ENCODE measurements at places on chromosomes 3 and 15.

DNA sequence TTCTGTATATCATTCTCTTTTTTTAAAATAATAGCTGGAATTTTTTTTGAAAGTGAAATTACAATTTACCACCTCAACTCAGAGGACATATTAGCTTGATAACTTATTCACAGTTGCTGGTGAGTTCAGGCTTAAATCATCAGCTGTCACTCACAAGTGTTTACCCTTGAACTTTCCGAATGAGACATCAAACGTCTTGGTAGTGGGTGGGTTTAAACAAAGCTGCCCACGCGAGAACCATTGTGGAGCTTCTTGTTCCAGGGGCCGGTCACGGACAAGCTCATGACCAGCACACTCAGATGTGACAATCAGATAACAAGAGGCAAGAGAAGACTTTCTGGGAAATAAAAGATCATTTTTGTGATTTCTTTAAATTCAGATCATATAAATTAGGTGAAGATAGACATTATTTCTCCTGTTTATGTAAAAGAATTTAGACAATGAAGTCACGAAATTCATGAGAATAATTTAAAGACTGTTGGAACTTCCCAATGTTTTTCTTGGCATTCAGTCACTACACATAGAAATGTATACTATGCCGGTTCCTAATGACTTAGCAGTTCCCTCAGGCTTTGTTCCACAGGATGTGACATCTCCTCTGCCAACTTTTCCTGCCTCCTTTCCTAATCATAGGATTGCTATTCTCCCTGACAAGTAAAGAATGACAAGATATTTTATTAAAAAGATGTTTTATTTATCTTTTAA lies 29.3 kb downstream of the BTD start:
- no peak for DNase-seq

DNA sequence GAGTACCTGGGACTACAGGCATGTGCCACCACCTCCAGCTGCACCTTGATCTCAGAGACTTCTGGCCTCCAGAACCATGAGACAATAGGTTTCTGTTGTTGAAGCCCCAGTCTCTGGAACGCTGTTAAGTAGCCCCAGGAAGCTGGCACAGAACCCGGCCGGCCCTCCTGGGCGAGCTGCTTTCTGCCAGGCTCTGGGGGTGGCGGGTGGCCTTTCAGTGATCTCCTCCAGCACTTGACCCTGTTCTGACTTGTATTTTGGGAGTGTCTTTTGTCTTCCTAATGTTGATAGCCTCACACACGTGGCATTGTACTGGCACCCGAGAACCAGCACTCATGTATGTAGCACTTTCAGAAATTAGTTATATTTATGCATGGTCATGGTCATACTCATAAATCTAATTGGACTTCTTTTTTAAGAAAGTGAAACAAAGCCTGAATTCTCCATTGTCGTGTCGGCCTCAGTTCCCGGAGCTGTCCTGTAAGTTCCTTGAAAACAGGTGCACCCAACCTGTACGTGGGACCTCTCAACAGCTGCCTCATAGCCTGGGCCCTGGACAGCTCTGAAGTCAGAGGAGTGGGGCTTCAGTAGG lies 74.0 kb downstream of the TFRC start:
- no peak for DNase-seq

DNA sequence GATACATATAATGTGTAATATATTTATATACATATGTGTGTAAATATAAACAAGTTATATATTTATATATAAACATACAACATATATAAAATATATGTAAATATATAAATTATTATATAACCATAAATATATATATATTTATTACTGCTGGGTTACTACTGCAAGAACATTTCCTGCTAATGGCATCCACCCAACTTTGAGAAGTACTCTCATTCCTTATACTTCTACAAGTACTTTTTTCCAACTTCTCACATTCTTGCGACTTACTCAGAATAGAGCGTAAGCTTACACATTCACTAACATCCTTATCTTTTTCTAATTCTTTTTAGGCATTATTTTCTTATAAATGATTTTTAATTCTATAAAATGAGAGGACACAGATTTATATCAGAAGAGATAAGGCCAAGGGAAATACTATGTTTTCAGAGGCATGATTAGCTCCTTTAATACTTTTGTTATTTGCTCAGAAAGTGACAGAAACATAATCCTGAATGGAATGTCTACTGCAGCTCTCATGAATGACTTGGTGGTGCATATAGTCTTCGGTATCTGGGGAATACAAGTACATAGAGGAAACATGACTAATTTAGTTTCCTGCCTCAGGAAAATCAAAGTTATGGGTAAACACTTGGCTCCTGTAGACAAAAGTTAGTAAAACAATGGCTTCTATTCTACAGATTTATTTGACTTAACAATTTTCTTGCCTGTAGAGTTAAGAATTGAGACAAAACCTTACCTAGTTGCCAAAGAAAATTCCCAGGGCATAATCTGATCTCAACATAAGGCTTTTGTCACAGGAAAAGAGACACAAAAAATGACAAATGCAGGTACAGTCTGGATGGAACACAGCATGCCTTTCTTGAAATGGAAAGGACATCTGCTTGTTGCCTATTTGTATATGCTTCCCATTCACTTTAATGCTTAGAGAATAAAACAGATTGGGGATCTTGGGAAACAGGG lies 453.9 kb downstream of the SQOR start:
- DNase-seq: no peak

DNA sequence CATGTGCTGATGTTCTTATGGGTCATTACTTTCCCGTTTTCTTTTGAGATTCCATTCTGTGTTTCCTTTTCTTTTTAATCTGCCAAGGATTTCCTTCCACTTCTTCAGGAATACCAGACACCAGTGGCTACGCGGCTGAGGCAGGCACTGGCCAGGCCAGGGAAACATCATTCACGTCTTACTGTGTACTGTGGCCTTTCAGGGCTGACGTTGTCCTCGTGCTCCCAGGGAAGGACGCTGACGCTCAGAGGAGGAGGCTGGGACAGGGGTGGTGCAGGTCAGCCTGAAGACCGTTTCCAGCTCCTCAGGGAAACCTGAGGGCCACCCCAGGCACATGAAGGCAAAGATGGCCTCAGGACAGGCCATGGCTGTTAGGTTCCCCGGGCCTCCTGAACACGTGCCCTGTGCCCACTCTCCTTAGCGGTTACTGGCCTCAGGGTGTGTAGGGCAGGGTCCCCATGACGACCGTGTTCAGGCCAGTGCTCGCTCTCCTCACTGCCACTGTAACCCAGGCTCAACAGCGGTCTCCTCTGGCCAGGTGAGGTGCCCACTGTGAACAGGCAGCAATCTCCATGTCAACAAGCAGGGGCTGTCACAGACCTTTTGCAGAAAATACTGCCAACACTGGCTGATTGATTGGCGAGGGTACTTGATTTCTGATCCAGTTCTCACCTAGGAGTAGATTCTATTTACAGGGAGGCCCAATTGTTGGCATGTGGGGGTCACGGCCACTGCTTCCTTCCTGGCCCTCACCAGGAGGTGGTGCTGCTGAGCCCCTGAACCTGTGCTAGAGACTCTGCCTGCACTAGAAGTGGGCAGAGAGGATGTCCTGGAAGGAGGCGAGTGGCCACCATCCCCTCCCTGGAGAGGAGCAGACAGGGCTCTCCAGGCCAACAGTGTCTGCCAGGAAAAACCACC lies 169.5 kb downstream of the ATP10A start:
- peak; percentile 22 for DNase-seq

DNA sequence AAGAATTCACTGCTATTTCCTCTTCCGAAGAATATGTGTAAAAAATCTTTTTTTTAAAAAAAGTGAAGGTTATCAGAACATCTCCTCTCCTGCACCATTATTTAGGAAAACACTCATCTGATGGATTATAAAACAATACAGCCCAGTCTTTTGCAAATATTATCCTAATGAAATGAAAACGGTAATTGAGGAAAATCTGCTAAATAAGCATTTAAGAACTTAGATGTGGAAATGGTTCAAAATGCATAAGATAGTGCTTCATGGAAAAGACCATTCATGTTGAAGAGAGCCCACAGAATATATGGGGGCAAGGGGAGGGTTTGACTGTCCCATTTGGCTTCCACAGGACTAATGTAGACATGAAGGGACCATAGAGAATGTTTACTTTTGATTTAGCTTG lies 47.8 kb downstream of the ISL2 start:
- DNase-seq: no peak

- no peak for DNase-seq
These were observed 84.5 kb downstream of the WDR76 start for GRCh38 chr15:43911235-43911781.

DNA sequence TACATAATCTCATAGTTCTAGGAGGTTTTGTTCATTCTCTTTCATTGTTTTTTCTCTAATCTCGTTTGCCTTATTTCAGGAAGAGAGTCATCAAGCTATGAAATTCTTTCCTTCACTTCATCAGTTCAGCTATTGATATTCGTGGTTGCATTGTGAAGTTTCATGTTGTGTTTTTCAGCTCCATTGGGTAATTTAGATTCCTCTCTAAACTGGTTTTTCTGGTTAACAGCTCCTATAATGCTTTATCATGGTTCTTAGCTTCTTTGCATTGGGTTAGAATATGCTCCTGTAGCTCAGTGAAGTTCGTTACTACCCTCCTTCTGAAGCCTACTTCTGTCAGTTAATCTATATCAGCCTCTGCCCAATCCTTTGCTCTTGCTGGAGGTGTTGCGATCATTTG lies 69.4 kb upstream of the CD96 start:
- DNase-seq: no peak

- no peak for DNase-seq
These were observed 94.8 kb downstream of the CD200R1L start for GRCh38 chr3:112751564-112752512.

GRCh38 chr3:50264383-50264963 lies 4.5 kb upstream of the SEMA3B start:
- DNase-seq: no peak

- no peak for DNase-seq
These were observed 49.4 kb downstream of the NKIRAS1 start for GRCh38 chr3:23867400-23867799.

DNA sequence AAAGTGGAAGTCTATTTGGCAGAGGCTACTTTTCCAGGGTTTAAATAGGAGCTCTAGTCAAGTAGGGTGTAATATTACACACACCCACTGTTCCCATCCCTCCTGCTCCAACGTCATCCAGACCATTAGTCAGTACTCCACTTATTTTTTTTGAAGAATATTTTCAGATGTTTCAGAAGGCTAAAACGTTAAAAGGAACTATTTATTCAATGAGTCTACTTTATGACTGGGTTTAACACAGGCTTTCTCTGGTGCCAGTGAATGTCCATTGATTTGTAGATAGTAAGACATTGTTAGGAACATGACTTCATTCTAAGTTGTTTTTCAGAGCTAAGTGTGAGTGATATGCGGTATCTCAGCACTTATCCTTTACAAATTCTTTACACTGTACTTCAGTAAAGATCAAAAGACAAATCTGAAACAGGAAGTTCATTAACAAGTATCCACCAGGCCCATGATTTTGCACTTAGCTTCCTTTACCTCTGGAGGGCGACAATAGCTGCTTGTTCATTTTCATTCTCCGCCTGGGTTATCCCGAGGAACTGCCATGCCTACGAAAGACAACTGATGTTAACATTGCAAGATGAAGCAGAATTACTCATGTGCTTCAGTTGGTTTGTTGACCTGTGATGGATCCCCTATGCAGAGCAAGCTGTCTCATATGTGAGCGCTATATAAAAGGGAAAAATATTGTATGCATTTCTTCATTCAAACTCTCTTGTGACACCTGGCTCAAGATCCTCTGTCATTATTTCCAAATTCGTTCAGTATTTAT lies 158.7 kb downstream of the USP13 start:
- peak; percentile 69 for DNase-seq

- DNase-seq: no peak
These were observed 25.3 kb downstream of the FOXL2 start for GRCh38 chr3:138921316-138922292.

DNA sequence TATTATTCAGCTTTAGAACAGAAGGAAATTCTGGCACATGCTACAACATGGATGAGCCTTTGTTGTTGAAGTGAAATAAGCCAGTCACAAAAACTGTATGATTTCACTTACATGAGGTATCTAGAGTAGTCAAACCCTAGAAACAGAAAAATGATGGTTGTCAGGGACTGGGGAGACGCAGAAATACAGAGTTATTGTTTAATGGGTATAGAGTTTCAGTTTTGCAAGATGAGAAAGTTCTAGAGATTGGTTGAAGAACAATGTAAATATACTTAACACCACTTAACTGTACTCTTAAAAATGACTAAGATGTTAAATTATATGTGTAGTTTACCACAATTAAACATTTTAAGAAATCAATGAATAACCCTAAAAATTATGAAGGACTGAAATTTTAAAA lies 15.8 kb downstream of the SPTSSB start:
- DNase-seq: no peak

GRCh38 chr15:83102346-83102745 lies 5.1 kb upstream of the TM6SF1 start:
- DNase-seq: no peak

GRCh38 chr15:77097248-77097721 lies 26.4 kb upstream of the TSPAN3 start:
- peak; percentile 96 for DNase-seq

- DNase-seq: no peak
These were observed 2.5 kb upstream of the PLD1 start for GRCh38 chr3:171812811-171813210.

GRCh38 chr3:42033741-42034140 lies 57.4 kb upstream of the TRAK1 start:
- DNase-seq: no peak

DNA sequence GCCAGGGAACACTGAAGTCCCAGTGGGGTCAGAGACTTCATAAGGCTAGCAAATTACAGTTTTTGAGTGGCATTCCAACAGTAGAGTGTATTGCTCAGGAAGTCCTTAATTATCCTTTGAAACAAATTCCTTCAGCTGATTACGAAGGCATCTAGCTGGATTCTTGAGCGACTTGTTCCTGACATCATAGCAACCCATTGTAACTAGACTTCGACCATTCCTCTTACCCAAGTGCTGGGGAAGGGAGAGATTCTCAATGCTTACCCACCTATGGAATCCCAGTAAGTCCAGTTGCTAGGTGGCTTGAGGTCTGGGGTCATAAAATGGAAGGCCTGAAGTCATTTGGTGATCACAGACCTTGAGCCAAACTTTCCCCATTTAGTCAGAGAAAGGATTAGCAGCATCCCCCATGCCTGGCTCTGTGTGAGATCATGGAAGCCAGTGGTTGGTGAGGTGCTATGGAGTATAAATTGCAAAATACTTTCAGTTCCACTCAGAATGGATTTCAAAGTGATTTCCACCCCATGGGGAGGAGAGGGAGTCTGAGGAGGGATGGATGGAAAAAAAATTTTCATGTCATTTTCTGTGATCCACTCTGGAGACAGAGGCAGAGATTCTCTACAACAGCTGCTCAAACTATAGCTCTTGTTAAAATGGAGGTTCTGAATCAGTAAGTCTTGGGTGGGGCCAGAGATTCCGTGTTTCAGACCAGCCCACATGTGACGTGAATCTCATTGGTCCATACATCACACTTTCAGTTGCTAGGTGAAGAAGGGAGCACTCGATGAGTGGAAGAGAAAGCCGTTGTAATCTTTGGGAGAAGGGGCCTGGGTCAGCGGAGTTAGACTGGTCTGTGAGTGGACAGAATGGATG lies 45.7 kb downstream of the CD86 start:
- DNase-seq: no peak

GRCh38 chr15:58103482-58103881 lies 34.7 kb upstream of the AQP9 start:
- no peak for DNase-seq

- peak; percentile 84 for DNase-seq
These were observed 2.9 kb upstream of the RPS17 start for GRCh38 chr15:82543160-82543559.
